ENCODE measurements at places on chromosomes 6 and 20. TPM values are rescaled to one million over a fixed set of nuclear protein-coding genes. Genes with fewer than 3 reads are reported as not detected.

TCP11 gene
- not detected for total RNA-seq

GRCh38 chr6:105608711-105609374, 206.0 kb upstream of the PREP start:
- DNase-seq: no peak

NOTCH4 gene
- total RNA-seq: 0.27 TPM

DNA sequence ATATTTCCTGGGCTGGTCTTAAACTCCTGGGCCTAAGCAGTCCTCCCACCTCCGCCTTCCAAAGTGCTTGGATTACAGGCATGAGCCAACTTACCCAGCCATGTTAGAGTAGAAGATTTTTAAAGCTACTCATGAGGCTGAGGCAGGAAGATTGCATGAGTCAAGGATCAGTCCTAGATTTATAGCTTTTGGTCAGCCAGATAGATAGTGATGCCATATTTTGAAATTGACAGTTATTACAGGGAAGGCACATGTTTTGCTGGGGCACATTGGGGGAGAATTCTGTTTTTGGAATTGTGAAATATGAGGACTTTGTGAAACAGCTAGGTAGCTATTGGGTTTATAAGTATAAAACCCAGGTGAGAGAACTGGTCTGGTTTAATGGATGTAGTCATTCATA, 40.9 kb downstream of the DOP1A start:
- DNase-seq: no peak

PACSIN1 gene
- total RNA-seq: 1.7 TPM

- no peak for DNase-seq
Observed at GRCh38 chr20:57819691-57820380, 110.0 kb upstream of the PMEPA1 start.

BTN1A1 gene
- not detected for total RNA-seq

RGS17 gene
- not detected for total RNA-seq

C6orf52 gene
- total RNA-seq: 1.9 TPM

DNA sequence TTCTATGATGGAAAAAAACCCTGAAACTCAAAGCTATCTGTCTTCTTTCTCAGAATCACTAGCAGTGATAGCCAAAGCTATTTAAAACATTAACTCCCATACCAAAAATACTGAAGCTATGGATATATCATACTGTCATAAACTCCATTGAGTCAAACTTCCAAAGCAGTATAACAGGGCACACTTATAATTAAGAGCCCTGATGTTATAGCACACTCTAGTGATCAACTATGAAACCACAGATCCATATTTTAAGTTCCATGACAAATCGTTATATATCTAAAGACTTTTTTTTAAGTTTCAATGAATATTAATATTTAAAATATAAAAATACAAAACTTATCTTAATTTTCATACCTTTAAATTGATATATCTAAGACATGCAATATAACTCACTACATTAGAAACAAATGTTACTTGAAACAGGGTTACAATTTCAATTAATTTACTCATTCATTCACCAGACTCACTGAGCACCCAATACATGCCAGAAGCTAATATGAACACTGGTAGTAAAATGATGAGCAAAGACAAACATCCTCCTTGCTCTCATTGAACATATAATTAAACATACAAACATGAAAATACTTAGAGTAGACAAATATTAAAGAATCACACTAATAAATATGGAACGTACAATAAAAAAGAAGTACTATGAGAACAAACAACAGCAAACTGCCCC, 69.3 kb downstream of the IBTK start:
- no peak for DNase-seq

DNA sequence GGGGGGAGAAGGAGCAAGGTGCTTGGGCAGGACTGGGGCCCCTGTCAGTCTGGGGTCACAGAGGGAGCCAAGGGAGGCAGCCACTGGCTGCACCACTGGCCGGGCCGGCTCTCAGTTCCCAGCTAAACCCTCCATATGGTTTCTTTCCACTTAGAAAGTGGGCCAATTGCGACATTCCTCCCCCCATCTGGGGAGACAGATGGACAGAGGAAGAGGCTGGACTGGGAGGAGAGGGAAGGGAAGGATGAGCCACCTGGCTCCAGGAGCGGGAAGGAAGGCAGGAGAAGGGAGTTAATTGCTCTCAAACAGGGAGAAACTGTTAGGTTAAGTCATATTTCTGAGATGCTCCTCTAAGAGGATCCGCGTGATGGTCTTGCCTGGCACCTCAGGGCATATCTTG, 82.2 kb downstream of the GRM4 start:
- no peak for DNase-seq

GCNT2 gene
- 5.0 TPM for total RNA-seq

GRCh38 chr6:28081486-28081751, 1.1 kb downstream of the ZNF165 start:
- peak; percentile 40 for DNase-seq

PGC gene
- total RNA-seq: not detected

FKBP1C gene
- total RNA-seq: 0.92 TPM

- DNase-seq: no peak
Observed at GRCh38 chr20:32978009-32978335, 26.3 kb downstream of the SUN5 start.

- DNase-seq: no peak
Observed at GRCh38 chr6:41696788-41697187, 38.6 kb downstream of the TFEB start.

- no peak for DNase-seq
Observed at GRCh38 chr20:38447931-38448675, 13.0 kb upstream of the SNHG17 start.

DNA sequence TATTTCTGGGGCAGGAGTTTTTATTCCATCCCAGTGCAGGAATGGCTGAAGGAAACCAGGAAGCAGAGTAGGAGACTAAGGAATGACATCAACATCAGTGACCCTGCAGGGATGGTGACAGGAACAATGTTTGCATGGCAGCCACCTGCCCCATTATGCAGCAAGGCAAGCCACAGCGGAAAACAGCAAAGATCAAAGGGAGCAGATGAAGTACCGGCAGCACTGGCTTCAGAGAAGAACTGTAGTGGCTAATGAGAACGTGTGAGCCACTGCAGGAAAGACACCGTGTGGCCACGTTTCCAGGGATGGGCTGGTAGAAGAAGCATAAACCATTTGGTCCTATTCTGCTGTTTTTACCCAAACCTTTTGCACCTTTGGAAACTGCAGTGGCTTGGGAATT, 52.9 kb upstream of the TAB2 start:
- peak; percentile 70 for DNase-seq

- no peak for DNase-seq
Observed at GRCh38 chr6:83758533-83758932, 49.6 kb upstream of the SNAP91 start.

LY86 gene
- 9.5 TPM for total RNA-seq
